Stromal cell of bone marrow (primary cell): ENCODE measurements at places on chromosomes 6 and 20.

DNA sequence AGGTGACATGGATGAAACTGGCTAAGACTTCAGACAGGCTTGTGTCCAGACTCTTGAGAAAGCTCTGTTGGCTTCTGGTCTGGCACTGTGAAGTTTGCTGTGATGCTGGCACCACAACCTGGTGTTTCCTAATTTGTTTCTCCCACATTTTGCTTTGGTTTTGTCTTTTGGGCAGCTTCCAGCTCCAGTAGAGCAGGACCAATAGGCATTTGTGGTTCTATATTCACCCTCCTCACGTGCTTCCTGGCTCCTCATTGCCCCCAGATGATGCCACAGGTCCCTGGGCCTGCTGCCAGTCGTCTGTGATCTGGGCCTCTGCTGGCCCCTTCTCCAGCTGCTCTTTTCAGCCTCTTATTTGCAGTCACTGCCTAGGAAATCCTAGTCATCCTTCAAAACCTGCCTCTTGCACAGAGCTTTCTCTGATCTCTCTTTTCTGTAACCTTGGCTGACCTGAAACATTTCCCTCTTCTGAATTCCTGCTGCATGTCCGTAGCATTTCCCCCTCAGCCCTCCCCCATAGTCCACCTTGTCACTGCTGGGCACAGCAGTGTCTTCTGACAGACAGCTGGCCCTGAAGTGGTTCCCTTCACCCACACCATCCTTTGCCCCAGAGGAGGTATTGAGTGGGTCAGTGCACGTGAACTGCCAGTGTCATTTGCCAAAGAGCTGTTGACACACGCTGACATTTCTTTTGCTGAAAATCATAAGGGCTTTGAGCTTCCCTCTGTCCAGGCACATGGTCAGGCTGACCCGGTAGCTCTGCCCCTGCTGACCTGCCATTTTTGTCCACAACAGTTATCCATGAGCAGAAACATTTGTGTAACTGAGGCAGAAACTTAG, 63.0 kb downstream of the PTPN1 start:
- peak; percentile 75 for DNase-seq

DNA sequence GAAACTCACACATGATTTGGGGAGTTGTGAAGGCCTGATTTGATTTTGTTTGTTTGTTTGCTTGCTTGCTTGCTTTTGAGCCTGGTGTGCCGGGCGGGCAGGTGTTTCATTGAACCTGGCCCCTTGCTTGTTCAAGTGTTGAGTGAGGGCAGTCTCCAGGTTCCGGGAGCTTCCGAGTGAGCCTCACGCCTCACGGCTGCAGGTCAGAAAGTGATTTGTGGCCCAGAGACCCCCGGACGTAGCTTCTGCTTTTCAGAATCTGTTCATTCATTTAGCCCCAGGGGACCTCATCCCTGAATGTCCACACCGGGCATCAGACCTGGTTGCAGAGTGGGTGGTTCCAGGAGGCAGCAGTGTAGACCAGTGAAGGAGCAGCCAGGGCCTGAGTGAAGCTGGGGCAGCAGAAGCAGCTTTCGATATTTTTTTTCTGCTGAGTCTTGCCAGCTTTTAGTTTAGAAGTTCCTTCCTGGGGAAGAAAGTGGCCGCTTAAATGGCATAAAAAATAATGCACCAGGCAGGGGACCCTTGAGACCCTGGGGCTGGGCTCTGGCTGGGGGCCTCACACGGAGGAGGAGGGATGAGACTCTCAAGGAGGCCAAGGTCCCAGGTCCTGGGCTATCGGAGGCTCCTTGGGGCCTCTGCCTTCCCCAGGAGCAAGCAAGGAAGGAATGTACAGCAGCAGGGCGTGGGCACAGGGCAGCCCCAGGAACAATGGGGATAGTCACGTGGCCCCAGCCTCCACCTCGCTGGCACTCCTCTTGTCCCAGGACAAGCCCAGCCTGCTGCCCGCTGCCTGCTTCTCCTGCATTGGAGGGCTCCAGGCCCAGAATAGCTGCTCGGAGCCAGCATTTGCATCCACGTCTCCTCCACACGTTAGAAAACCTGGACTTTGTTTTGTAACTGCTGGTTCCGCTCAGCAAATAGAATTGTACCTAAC, 89.2 kb upstream of the BHLHE23 start:
- DNase-seq = no peak

DNA sequence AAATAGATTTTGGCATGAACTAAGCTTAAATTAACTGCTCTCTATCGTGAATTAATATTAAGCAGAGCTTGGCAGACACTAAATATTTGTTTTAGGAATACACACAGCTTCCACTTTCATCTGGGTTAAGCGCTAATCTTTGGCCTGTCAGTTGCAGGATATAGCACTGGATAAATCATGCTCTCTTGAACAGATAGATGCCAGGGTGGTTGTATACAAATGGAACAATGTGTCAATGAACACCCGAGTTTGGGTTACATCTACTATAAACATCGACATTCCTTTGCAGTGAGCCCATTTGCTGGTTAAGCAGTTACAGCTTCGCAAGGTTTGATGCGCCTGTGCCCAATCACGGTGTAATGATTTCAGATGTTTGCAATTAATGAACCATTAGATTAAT, 338.2 kb upstream of the ZFP64 start:
- no peak for DNase-seq

- no peak for DNase-seq
Observed at GRCh38 chr20:49276961-49277785, 684 bp downstream of the ZNFX1 start.

GRCh38 chr20:12969071-12969669, 39.6 kb upstream of the SPTLC3 start:
- no peak for DNase-seq

DNA sequence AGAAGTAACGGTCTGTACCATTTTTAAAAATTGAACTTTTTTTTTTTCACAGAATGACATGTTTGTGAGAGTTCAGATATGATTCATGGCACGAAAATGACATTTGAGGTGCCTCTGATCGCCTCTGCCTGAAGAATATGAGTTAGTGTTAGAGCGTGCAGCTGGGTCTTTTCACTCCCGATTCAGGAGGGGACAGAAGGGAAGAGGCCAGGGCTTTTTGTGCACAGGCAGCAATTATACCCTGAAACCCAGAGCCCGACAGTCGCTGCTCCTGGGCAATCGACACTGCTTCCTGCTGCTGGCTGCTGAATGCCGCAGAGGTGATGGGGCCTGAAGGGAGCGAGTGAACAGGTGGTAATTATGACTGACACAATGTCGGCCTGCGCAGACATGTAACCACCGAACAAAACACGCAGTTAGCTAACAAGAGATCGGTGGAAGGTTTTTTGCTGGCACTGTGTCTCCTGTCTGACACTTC, 652.0 kb upstream of the NOX3 start:
- DNase-seq = no peak

GRCh38 chr6:118319894-118320649, 228.0 kb upstream of the PLN start:
- DNase-seq = no peak

DNA sequence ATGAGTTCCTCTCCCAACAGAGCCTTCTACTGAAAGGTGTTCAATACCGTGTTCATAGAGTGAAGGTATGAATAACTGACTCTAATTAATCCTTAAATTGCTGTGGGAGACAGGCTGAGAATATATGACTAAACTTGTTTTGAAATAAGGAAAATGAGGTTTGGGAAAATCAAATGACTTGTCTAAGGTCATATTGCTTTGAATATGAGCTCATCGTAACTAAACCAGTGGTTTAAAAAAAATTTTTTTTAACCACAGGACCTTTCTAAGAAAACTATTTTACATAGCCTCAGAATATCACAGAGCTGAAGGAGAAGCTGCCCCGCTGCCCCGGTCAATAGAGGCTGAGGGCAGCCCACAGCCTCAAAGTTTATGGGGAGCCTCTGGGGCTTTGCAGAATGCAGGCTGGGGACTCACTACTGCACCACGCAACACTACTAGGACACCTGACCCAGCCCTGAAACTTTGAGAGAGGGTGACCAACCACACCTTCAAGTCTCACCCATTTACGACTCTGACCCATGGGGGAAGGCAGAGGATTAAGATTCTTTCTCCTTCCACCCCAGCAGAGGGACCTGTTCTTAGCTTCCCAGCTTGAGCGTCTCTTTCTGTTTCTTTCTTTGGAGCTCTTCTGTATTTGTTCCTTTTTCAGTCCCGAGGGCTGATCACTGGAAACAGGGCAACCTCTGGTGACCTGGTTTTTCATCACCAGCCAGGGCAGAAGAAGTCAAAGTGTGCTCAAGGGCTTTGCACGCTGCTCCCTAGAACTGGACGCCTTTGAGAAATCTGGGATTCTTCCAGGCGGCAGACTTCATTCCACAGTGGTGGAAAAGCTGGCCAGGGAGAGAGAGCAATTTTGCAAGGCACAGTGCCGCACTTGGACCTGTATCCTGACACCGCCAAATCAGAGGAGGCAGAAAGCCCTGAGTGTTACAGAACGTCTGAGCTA, 220.2 kb downstream of the ATXN1 start:
- no peak for DNase-seq

DNA sequence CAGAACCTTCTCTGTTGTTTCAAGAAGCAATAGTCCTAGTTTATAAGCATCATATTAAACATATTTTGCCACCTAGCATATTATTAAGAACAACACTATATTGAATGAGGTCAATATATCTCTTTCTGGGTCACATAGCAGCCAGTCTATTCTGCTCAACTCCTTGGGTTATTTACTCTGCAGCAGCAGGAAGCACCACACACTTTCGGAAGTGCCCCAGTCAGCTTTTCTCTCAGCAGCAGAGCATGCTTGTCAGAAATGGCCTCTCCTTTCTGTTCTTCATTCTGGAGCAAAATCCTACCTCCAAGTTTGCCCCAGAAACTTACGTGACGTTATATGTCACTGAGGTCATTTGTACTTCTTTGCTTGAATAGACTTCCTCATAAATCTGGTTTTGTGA, 22.7 kb downstream of the CFAP206 start:
- DNase-seq = no peak

GRCh38 chr6:42939810-42940167, 10.5 kb downstream of the CNPY3 start:
- DNase-seq = no peak

DNA sequence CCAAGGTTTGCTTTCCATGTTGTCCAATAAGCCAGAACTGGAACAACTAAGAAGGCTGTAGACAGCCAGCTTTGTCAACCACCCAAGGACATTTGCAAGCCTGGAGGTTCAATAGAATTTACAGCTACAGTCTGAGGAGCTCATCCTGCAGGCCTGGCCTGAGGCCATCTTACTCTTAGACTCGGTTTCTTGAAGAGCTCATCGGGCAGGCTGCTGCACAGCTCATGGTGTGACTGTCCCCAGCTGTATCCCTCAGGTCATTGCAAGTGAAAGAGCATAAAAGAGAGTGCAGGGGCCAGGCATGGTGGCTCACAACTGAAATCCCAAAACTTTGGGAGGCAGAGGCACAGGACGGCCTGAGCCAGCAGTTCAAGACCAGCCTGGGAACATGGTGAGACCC, 96.9 kb upstream of the FOXQ1 start:
- no peak for DNase-seq

DNA sequence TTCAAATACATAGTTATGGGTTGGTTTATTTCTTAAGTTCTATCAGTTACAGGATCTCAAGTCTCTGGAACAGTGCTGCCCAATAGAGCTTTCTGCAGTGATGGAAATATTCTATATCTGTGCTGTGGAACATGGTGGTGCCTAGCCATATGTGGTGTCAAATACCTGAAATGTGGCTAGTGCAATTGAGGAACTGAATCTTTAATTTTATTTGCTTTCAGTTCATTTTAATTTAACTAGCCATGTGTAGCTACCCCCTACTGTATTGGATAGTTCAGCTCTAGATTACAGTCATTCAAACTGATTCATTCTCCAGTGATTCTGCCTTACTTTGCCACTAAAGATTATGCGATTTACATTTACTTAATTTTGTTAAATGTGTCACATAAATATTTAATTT, 503.2 kb downstream of the CDKAL1 start:
- no peak for DNase-seq

GRCh38 chr20:51013577-51014330, 9.2 kb downstream of the KCNG1 start:
- no peak for DNase-seq

- DNase-seq = no peak
Observed at GRCh38 chr20:20201124-20201523, 148.8 kb downstream of the CFAP61 start.

DNA sequence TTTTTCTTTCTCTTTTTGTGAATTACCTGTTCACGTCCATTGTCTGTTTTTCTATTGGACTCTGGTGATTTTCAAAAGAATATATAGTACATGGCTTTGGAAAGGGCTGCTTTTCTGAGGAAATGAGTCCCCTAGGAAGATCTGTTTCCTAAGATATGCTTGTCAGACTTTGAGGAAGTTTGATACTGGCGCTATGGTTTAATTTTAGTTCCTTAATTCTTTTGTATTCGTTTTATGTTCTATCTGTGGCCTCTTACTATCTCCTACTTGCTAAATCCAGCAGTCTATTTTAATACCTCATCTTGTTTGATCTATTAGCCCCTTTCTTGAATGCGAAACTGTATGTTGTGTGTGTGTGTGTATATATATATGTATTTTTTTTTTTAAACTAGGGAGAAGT, 101.9 kb downstream of the LIN28B start:
- no peak for DNase-seq

- no peak for DNase-seq
Observed at GRCh38 chr6:126886106-126886505, 232.4 kb upstream of the RSPO3 start.

DNA sequence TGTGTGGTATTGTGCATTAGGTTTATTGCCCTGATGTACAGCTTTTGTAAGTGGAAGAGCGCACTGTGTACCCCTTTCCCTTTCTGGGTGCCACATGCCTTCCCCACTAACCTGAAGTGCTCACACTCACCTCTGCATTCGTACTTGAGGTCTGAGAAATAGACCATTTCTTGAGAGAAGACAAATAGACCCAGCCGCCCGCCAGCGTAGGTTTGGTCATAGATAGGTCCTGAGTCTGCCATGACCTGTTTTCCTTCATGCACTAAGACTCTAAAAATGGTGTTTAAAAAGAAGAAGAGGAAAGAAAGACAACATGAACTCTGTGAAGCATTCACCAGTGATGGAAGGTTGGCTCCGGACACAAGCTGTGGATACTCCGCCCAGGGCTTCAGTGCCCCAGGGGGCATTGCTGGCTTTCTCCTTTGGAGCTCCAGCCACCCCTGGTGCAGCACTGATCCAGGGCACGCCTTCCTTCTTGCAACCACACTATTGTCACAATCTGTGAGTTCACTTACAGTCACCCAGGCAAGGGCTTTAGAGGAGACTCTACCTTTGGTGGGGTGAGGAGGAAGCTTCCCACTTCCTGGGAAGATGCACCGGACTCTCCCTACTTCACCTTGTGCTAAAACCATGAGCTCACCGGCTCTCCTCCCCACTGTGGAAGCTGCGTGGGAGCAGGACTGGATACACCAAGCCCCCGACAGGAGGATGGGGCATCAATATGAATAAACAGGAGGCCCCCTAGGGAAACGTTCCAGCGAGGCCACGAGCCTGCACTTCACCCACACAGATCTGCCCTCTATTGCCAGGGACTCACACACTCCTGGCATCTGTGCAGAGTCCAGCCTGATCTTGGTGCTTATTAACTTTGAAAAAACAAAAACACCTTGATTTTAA, 33.3 kb downstream of the THBS2 start:
- DNase-seq = no peak

- no peak for DNase-seq
Observed at GRCh38 chr6:164826831-164827468, 482.5 kb downstream of the C6orf118 start.

GRCh38 chr6:151005164-151005563, 139.7 kb downstream of the MTHFD1L start:
- no peak for DNase-seq

- no peak for DNase-seq
Observed at GRCh38 chr6:84815896-84816735, 51.7 kb upstream of the TBX18 start.
